ENCODE measurements at places on chromosomes 2 and 18. TPM values are rescaled to one million over a fixed set of nuclear protein-coding genes. Genes with fewer than 3 reads are reported as not detected.
A peak's percentile ranks its signal among the peaks of the same experiment; 100 is the strongest.

Gene ME2
- polyA plus RNA-seq = 17.9 TPM

Gene CD8B2
- polyA plus RNA-seq = not detected

Gene MAP3K19
- not detected for polyA plus RNA-seq

Gene CPLX4
- polyA plus RNA-seq = not detected

Gene ARMC9
- 49.3 TPM for polyA plus RNA-seq

Gene SERPINB11
- not detected for polyA plus RNA-seq

Gene C2orf80
- not detected for polyA plus RNA-seq

Gene TRABD2A
- polyA plus RNA-seq = 1.4 TPM

Gene IL36G
- not detected for polyA plus RNA-seq

Gene CROCC2
- 0.07 TPM for polyA plus RNA-seq

Gene TSPYL6
- not detected for polyA plus RNA-seq

- peak; percentile 23 for DNase-seq
Measured at GRCh38 chr2:80073134-80073561, 231.4 kb downstream of the LRRTM1 start.

GRCh38 chr18:80154293-80154692 is 45.2 kb downstream of the ADNP2 start:
- no peak for DNase-seq

DNA sequence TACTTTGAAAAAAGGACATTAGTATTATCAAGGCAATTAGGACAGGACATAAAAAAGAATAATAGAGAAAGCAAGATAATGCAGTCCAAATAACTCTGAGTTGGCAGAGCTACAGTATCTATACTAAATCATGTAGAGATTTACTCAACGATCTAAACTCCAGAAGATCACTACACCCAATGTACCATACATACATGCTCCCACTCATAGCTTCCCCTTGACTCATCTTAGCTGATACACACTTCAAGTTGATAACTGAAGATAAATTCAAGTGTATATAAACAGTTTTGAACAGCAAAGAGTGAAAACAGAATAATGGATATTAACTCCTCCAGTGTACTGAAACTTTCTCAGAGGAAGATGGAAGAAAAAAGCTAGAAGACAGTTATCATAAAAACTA is 78.5 kb downstream of the SESTD1 start:
- DNase-seq = no peak

GRCh38 chr18:48517048-48517447 is 21.8 kb upstream of the CTIF start:
- no peak for DNase-seq

DNA sequence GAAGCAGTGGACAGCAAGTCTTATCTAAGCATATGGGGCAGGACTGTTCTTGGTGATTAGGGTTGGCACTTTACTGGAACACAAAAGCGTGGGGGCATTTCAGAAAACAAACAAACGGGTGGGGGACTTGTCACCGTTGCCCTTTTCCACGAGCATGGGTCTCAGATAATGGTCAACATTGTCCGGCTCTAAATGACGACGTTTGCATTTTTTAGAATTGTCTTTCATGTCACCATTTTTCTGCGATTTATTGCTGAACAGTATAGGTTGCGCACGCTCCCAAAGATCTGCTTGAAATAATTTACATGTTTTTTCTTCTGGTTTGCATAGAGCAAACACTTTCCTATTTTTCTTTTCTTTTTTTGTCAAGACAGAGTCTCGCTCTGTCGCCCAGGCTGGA is 46.6 kb upstream of the TBC1D8 start:
- no peak for DNase-seq

DNA sequence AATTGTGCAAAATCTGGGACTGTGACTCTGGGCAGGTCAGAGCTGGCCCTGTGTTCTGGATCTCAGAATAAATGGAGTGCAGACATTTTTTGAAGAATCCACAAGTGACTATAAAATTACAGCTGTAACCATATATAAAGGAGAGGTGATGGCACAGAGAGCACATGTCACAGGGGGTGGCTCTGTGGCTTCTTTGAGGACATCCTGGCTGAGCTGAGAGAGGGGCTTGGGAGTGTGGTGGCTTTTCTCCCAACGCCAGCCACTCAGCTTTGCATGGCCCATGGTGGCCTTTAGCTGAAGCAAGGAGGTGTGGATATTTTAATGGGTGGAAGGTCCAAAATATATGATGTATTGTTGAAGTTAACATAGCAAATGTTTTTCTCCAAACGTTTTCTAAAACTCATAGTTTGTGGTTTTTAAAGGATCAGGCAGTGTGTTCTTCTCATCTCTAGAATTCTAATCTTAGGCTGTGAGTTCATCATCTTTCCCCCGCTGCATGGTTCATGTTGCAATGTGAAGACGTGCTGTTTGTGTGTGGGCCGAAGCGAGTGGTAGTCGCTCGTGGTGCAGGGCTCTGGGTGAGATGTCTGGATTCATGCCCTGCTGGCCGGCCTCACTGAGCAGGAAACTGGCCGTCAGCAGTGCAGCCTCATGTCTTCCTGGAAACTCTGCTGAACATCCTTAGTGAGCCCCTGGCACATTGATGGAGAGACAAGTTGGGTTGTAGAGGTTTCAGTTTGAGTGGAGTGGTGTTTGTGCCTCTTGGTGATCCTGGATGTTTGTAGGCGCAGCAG is 109.9 kb downstream of the ZNF236 start:
- DNase-seq = peak; percentile 50

DNA sequence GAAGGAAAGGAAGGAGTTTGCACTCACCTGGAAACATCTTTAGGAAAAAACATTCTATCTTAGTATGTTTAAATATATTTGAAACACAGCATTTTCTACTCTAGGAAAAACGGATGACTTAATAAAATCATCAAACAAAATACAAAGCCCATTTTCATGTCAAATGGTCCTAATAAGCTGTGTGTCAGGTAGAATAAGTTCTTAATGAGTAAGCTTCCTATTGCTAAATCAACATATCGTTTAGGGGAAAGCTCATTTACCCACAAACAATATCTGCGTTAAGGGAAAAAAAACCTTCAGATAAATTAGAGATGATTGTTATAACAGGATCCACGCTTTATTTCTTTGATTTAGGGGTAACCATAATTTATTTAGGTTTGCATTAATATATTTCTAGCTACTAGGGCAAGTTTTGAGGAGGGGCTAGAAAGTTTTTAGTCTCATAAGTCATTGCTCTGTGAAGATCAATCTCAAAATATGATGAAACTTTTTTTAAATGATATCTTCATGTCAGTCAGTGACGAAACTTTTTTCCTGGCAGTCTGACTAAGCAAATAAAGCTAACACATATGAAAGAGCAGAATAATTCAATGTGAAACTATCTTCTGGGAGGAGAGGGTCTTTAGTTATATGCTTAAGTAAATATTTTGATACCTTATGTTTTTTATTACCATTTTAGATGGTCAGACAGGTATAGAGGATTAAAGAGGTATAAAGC is 147.1 kb downstream of the WDSUB1 start:
- no peak for DNase-seq

DNA sequence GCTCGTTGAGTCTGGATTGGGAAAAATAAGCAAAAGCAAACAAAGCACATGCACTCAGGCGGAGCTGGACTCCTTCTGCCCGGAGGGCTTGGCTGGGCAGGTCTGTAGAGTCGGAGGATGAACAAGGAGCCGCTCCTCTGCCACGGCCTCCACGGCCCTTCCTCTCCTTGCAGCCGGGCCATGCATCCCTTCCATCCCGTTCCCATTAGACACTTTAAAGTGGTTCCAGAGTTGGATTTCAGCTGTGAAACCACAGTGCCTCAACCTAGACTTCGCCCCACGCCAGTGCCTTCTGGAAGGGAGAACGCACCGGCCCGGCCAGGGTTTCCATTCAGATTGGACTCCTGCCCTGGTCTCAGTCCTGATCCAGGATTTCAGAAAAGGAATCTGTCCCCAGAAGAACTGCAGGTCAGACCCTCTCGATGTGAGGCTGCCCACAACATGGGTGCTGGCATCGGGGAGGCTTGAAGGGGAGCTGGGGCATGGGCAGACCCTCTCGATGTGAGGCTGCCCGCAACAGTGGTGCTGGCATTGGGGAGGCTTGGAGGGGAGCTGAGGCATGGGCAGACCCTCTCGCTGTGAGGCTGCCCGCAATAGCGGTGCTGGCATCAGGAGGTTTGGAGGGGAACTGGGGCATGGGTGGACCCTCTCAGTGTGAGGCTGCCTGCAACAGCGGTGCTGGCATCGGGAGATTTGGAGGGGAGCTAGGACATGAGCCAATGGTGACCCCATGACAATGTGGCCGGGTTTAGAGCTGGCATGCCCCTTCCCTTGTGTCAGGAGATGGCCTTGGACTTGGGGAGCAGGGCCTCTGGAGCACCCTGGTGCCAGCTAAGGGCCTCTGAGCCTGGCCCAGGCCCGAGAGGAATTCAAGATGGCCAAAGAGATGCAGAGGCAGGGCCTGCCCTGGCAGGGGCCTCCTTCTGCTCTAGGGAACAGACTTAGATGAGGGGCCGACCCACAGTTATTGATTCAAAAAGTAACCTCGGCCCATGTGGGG is 304.5 kb downstream of the NDUFA10 start:
- DNase-seq = peak; percentile 9

DNA sequence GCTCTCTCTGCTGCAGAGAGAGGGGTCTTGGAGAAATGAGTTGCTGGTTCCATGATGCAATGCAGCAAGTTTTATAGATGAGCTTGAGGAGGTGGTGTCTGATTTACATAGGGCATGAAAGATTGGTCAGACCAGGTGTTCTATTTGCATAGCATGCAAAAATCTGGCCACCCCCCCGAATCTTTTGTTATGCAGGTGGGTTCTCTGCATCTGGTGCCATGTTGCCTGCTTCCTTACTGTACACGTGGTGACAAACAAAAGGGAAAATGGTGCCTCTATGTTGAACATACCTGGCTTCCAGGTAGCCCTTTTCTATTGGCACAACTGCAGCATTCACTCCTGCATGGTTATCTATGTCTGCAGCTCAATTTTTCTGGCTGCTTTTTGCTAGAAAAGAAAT is 169.4 kb downstream of the GALNT1 start:
- DNase-seq = no peak

GRCh38 chr2:167550448-167550847 is 662.2 kb downstream of the XIRP2 start:
- no peak for DNase-seq

DNA sequence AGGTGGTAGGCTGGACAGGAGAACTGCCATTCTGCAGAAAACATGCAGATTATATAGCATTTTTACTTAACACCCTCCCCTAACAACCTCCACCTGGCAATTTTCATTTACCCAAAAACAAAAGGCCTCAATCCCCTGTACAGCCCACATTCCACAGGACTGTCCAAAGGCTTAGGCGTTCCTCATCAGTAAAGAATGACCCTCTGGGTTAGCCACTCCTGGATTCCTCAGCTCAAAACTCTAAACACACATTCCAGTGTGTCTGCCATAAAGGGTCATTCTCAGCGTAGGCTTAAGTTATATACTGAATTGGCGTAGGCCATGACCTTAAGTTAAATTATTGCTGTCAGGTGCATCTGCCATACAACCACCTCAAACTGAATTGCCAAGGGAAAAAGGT is 261.8 kb upstream of the CHAC2 start:
- no peak for DNase-seq

- DNase-seq = peak; percentile 66
Measured at GRCh38 chr2:110720547-110720946, 11.8 kb upstream of the ACOXL start.

- DNase-seq = no peak
Measured at GRCh38 chr18:25650201-25650941, 298.4 kb upstream of the ZNF521 start.

- DNase-seq = no peak
Measured at GRCh38 chr2:70412294-70413070, 110.6 kb upstream of the FAM136A start.

GRCh38 chr2:173079141-173079540 is 3.5 kb downstream of the MAP3K20 start:
- DNase-seq = no peak

GRCh38 chr2:119808516-119809147 is 48.9 kb downstream of the PTPN4 start:
- no peak for DNase-seq

DNA sequence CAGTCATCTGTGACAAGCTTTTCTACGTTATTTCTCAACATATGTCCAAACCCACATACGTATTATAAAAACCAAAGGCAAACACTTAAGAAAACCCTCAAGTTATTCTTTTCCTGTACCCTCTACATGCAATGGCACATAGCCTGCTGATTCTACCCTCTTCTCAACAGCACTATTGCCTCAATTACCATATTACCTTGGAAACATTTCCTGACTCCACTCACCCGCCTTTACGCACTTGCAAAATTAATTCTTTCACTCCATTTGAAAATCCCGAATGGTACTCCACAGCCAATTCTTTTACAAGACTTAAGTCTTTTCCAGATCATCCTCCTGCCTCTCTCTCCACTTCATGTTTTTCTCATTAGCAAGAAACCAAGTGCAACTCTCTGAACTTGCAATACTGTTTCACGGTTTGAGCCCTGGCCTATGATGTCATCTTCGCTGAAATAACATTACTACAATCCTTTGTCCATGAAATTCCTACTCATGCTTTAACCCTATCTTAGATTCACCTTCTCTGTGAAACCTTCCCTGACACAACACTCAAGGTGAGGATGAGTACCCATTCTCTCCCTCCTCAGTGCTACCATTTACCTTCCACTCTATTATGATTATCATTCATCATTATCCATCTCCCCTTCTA is 29.0 kb downstream of the SESTD1 start:
- DNase-seq = no peak

GRCh38 chr2:45432406-45432805 is 178.7 kb downstream of the SRBD1 start:
- no peak for DNase-seq

- DNase-seq = no peak
Measured at GRCh38 chr18:34055227-34055626, 169.5 kb downstream of the NOL4 start.

DNA sequence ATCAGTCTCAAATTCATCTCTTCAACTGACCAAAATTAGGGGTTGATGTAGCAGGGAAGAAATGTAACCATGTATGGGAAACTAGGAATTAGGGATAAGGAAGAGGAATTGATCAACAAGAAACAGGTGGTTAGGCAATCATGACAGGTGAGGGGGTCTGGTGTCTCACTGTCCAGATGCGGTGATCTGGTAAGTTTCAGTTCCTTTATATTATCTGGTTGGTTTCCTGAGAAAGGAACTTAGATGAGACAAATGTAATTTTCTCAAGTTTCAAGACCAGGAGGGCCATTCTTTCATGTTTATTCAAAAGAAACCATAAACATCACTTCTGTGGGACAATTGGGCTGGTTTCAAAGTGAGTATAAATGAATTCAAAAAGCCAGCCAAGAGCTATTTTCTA is 306.2 kb upstream of the KCNJ3 start:
- no peak for DNase-seq
